ENCODE measurements at places on chromosomes 7 and 10.

DNA sequence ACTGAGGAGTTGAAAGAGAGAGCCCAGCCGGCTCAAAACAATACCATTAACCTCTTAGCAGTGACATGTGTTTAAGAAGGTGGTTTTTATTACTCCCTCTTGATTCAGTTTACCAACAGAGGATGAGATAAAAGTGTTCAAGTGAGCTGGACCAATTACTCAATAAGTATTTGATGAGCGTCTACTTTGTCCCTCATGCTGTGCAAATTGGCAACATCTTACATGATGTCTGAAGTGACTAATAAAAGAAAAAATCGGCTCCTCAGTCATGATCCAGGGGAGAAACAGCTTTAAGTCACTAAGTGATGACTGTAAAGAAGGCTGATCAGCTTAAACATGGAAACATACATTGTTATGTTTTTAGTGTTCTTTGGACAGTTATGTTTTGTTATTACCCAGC is 7.8 kb downstream of the WNT16 start:
- ATAC-seq, result no peak

GRCh38 chr10:33211106-33211878 is 123.2 kb downstream of the NRP1 start:
- ATAC-seq, result peak; percentile 59

GRCh38 chr10:100377830-100378229 is 30.8 kb downstream of the SCD start:
- ATAC-seq, result no peak

GRCh38 chr7:123410273-123410904 is 124.0 kb downstream of the IQUB start:
- no peak for ATAC-seq

DNA sequence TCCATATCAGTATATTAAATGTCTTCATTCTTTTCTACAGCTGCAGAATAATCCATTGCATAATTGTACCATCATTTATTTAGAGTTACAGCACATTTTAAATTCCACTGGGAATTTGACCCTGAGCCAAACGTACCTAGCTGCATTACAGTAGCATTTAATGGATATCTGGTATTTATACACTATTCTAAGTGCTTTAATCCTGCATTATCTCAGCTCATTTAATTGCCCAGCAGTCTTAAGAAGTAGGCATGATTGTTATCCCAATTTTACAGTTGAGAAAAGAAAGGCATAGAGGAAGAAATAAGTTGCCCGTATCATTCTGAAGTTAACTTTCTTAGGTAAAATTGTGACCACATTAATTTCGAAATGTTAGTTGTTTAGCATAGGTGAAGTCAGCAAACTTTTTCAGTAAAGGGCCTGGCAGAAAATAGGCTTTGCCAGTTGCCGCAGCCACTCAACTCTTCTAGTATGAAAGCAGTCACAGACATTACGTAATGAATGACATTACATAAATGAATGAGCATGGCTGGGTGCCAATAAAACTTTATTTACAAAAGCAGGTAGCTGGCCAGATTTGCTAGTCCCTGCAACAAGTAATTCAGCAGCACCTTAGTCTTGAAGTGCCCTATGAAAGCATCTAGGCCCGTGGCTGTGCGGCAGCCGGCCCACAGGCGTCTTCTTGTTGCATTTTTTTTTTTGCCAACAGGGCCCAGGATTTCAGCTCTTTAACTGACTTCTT is 30.0 kb downstream of the GUSB start:
- ATAC-seq, result no peak

GRCh38 chr7:124758327-124758726 is 7.3 kb downstream of the GPR37 start:
- ATAC-seq, result no peak

DNA sequence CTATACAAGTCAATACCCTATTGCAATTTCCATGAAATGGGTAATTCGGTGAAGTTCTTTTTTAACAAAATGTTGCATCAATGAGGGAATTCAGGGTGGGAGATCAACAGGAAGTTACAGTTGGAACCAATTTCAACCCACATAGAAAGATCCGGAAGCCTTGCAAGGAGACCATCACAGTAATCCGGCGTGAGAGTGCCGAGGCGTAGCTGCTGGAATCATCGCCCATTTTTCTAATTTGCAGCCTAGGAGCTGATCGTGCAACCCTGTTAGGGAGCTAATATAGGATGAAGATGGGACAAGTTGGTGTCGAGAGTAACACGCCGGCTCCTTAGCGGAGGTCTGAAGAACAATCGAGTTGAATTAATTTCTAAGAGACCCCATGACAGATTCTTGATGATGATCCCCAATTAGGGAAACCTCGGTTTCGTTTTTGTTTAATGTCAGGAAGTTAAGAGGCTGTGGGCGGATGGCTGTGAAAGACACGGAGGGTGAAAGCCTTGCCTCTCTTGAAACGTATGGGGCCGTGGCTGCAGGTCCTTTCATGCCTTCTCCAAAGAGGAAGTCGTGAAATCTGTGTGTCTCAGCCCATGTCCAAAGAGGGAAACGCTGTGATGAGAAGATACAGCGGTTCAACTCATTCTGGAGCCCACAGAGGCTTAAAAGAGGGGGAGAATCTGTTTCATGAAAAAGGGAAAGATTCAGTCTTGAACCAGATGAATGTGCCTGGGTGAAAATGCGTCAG is 51.2 kb upstream of the CARD11 start:
- peak; percentile 79 for ATAC-seq

GRCh38 chr10:12873172-12873571 is 128.3 kb downstream of the CCDC3 start:
- no peak for ATAC-seq

DNA sequence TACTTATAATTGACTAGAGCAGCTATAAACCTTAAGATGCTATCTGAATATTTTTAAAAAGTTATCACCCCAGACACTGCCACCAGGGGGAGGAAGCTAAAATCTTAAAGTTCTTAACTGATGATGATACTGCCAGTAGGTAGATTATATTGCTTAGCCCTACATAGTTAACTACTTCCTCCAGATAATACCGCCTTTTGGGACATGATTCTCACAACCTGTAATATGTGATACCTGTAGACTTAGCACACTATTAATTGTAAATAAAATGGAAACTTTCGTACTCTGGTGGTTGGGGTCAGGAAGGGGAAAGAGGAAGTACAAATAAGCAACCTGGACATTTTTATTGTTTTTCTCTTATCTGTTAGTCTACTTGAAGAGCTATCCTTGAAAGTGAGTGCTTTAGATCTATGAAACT is 268.9 kb downstream of the ADK start:
- ATAC-seq, result no peak

Measured in activated T-helper 17 cell treated with anti-CD3 and anti-CD28 coated beads, Interleukin-2, amount 50 U/mL, for 72 hours (primary cell).